NCI-H1417 treated with DMSO at 0.1 percent for 48 hours (cell line): ENCODE measurements at places on chromosomes 7 and 10.

DNA sequence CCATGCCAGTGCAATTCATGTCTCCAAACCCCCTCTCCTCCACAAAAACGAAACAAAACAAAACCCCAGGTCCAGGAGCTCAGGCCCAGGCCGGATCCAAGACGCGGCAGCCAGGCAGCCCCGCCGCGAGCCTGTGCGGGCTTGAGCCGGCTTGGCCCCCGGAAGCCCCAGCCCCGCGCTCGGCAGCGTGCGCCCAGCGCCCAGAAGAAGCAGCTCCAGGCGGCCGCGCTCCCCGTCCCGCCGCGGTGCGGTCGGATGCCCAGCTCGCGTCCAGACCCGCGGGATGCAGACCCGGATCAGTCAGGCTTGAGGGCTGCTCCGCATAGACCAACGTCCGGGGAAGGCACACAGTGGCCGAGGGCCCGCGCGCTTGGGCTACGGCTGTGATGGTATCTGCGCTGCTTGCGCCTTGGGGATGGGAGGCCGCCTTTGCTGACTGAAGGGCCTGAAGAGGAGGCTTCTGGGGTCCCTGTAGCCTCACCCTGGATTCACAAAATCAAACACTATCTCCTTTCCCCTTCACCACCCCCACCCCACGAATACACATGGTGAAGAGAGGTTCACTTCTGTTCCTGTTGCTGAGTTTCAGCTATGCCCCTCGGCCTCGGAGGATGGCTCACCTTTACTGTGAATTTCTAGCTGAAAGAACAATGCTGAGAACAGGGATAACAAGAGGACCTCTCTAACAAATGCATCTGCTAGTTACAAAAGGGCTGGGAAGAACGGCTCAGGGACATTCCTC lies 79.9 kb upstream of the EN2 start:
- no peak for DNase-seq

GRCh38 chr10:3467052-3467951 lies 294.7 kb upstream of the PITRM1 start:
- DNase-seq, result no peak

DNA sequence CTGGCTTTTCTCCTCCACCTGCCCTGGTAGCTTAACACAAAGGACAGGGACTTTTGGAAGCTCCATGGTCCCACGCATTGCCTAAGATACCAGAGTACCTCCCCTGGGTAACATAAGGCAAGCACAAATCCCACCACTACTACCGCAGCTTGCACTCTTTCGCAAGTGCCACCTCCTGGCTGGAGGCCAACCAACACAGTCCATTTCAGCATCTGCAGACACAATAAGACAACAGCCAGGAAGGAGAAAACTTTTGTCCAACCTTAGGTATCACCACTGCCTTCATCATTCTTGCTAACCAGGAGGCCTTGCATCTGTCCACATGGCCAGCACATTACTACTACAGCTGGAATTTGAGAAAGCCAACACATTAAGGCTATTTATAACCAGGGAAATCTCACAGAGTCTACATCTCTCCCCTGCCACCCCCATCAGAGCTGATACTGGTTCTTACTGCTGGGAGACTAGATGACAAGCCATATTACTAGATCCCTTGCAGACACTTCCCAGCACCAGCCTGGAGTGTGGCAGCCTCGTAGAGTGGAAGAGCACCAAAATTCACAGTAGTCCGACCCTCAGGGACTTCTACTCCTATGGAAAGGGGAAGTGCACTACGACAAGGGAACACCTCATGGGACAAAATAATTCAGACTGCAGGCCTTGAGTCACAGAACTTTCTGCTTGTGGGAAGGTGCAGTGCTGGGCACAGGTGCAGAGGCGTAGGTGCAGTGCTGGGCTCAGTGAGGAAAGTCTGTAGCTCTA lies 39.8 kb upstream of the CDK13 start:
- DNase-seq, result no peak

DNA sequence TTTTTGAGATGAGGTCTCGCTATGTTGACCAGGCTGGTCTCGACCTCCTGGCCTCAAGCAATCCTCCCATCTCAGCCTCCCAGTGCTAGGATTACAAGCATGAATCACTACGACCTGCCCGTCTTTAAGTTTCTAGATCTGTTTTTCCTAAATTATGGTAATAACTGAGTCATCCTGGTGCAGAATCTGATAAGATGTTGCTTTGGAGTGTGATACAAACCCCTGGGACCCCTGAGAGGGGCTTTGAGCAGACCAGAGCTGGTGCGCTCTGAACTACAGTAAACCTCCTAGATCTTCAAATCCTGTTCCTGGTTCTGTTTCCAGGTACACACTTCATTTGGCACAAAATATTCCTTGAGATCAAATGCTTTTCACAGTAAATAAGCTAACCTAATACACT lies 34.2 kb downstream of the RPP38 start:
- DNase-seq, result no peak

GRCh38 chr10:6647811-6648526 lies 67.9 kb upstream of the PRKCQ start:
- no peak for DNase-seq

DNA sequence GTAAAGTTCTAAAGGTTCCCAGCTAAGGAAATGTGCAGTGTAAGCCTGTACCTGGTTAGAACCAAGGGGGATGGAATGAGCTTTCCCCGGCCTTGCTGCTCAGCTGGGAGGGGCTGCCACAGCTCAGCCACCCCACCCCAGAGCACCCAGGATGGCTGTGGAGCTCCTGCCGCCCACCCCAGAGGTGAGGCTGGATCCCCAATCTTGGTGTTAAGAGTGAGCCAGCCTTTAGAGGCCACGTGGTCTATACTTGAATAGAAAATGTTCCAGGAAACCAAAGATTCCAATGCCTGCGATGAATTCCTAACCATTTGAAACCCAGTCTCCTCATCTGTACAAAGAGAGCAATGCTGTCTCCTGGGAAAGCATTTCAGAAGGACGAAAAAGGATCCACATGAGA lies 16.5 kb downstream of the DIP2C start:
- no peak for DNase-seq

DNA sequence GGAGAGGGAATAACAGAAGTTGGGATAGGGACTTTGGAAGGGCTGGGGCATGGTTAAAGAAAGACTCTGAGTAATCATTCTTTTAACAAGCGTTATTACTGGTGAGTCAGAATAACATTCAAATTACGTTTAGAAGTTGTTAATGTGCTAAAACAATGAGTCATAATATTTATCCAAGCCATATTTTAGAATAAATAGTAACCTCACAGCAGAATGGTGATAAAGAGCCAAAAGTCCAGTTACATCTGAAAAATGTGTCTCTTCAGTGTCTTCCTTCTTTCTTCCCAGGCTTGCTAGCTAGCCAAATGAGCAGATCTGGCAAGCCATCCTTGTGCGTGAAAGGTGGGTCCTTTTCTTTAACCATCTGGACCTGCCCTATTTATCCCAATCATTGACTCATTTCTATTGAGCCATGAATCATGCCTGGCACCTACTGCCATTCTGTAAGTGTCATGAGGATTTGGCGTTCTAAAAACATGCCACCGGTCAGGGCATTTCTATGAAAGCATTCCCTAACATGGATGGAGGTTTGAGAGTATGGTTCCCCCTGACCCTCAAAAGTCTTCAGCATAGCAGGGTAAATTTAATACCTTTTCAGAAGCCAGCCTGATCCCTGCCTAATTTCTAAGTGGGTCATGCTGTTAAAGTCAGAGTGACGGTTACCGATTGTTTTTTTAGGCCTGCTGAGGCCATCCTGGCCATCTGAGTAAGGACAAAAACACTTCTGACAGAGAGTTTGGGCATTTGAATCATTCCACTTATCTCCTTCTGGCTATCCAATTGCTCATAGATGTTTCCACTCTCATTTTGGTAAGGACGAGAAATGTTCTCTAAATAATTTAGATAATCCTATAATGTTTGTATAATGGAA lies 26.9 kb downstream of the MYPN start:
- DNase-seq, result no peak

DNA sequence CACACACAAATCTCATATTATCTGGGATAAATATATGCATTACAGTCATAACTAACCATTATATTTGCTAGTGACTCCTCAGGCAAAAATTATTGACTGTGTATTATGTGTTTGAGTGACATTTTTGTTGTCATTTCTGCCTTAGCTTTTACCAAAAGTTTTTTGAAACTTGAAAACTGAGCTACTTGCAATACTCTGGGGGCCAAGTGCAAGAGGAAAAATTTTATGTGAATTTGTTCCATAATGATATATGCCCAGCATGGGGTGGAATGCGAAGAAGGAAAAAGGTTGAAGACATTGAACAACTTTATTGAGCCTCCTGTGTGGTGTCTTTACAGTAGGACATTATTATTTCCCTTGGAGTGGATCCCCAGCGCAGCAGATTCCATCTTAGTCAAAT lies 176.8 kb upstream of the FERD3L start:
- no peak for DNase-seq

DNA sequence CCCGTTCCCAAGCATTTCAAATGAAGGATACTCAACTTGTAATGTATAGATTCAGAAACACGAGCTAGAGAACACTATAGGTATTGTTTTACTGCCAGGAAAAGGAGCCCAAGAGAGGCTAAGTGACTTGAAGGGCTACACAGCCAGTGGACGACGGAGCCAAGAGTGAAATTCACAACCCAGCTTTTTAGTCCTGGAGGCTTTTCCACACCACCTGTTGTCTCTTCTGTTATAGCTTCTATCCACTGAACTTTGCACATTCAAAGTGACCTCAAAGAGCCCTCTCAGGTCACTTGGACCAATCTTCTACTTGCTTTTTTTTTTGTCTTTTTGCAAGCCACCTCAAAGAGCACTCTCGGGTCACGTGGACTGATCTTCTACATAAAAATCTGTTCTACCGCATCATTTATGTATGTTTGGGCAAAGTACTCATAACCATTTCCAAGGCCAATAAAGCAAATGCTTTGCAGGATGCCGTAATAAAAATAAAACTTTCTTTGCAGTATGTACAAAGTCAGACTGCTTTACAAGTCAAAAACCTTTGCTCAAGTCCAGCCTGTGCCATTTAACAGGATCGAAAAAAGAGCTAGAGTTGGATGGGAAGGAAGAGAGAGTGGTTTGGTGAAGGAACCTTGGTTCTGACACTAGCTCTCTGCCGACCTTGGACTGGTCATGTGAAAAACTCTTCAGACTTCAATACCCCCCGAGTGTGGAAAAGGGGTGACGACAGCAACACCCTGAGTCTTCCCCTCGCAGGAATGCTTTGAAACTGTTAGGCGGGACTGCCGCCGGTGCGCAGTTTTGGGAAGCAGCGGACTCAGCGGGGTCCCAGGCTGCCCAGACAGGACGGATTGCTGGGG lies 821 bp downstream of the SLC35B4 start:
- no peak for DNase-seq

DNA sequence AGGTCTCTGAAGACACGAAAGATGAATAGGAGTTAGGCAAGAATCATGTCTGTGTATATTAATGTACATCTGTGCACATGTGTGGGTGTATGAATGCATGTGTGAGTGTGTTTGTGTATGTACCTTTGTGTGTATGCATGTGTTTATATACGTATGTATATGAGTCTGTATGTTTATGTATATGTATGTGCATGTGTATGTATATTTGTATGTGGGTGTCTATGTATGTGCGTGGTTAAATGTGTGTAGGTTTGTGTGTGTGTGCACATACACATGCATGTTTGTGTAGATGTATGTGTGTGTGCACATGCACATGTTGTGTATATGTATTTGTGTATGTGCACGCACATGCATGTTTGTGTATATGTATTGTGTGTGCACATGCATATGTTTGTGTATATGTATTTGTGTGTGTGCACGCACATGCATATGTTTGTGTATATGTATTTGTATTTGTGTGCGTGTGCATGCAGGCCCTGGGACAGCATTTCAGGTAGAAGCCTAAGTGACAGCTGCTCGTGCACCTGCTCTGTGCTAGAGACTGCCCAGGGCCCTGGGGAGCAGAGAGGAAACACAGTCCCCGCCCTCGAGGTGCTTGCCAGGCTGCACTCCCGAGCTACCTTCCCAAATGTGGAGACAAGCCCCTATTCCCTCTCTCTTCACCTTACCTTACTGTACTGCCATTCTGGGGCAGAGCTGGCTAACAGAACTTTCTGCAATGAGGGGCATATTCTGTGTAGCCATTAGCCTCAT lies 12.1 kb downstream of the PNLIPRP1 start:
- DNase-seq, result no peak

DNA sequence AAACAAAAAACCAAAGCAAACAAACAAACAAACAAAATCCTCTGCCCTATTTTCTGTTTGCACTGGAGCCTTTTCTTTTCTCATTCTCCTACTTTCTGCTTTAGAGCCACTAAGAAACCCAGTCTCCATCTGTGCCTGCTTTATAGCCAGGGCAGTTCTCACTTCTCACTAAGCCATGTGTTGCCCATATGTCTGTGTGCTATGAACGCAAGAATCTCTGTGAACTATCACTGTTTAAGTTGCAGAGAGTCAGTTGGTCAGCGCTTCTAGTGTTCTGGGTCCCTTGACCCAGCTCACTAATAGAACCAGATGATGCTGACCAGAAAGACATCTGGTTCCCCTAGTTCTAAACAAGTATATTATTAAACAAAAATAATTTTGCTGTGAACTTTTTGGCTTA lies 81.4 kb downstream of the FAM185A start:
- DNase-seq, result no peak

GRCh38 chr10:112792487-112793201 lies 157.4 kb upstream of the TCF7L2 start:
- no peak for DNase-seq
